ENCODE measurements at places on chromosomes 7 and 10. TPM values are rescaled to one million over a fixed set of nuclear protein-coding genes. Genes with fewer than 3 reads are reported as not detected.

DYNC1I1 gene
- 0.08 TPM for total RNA-seq

DNA sequence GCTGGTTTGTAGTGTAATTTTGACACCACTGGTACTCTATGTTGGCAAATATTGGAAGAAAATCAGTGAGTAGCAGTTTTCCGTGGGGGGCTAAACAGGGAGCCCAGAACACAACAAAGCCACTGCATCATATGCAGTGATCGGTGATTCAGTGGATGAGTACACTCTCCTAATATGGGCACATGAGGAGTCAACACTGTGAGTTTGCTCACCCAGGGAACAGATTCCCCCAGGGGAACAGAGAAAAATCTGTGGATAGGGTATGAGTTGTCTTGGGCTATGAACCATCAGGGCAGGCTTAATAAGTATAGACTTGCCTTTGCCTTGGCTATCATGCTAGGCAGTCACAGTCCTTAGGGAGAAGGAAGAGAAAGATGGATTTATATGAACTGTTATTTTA lies 227.7 kb upstream of the SEMA3E start:
- no peak for DNase-seq
- no peaks in the 10 kb centered on the region for H3K27me3 ChIP-seq
- no peak overlapping the region for H3K4me3 ChIP-seq
- H3K4me1 ChIP-seq, result no peaks in the 10 kb centered on the region
- H3K36me3 ChIP-seq, result no peaks in the 10 kb centered on the region

DNA sequence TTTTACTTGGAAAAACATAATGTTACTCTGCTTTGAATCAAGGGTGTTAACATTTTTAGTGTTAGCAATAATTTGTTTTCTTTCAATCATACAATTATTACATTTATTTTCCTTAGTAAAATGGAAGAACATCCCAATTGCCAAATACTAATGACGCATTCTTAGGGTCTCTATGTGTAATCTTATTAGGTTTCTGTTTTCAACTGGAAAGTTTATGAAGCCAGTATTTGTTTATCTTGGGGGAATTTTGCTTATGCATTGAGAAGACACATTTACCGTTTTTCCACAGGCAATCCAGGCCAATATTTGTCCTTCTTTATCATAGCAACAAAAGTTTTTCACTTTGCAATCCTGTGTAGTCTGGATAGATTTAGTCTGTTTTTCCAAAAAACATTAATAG lies 134.5 kb downstream of the CPED1 start:
- no peaks in the 10 kb centered on the region for H3K4me1 ChIP-seq
- H3K27me3 ChIP-seq, result no peaks in the 10 kb centered on the region
- no peak overlapping the region for H3K4me3 ChIP-seq
- H3K27ac ChIP-seq, result no peak overlapping the region
- DNase-seq, result no peak
- H3K36me3 ChIP-seq, result no peaks in the 10 kb centered on the region

GRCh38 chr10:74039561-74040145 lies 41.7 kb downstream of the VCL start:
- H3K4me3 ChIP-seq, result no peak overlapping the region
- no peaks in the 10 kb centered on the region for H3K27me3 ChIP-seq
- no peak for DNase-seq
- peaks cover 6% of the 10 kb centered on the region for H3K36me3 ChIP-seq

GRCh38 chr7:108667216-108667615 lies 97.5 kb downstream of the DNAJB9 start:
- no peak overlapping the region for H3K4me3 ChIP-seq
- H3K4me1 ChIP-seq, result no peaks in the 10 kb centered on the region
- H3K27ac ChIP-seq, result no peak overlapping the region
- DNase-seq, result no peak
- no peaks in the 10 kb centered on the region for H3K36me3 ChIP-seq
- no peaks in the 10 kb centered on the region for H3K27me3 ChIP-seq
